Left forelimb (tissue), 1 donor: ENCODE measurements at places on chromosomes 16 and 17.

DNA sequence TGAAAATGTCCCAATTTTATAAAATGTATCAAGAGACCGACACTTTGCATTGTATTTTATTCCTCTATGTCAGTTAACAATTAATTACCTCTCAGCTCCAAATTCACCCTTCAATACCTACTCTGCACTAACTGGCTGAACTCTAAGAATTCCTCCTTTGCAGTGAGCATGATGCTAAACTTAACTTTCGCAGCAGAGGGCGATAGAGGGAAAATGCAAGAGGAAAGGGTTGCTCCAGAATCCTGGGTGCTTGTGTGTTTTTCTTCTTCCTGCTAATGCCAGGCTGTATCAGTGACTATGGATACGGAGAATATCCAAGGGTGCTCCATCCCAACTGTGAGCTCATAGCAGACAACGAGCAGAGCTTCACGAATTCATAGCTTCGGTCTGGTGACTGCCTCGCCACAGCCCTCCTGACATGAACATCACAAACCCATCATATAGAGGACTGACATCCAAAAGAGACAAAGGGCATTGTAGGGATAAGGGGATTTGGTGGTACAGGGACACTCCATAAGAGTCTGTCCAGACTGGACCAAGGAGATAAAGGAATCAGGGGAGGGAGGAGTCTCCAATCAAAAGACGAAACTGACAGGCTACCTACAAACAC, 172.9 kb downstream of the STX8 start:
- no peak for DNase-seq

DNA sequence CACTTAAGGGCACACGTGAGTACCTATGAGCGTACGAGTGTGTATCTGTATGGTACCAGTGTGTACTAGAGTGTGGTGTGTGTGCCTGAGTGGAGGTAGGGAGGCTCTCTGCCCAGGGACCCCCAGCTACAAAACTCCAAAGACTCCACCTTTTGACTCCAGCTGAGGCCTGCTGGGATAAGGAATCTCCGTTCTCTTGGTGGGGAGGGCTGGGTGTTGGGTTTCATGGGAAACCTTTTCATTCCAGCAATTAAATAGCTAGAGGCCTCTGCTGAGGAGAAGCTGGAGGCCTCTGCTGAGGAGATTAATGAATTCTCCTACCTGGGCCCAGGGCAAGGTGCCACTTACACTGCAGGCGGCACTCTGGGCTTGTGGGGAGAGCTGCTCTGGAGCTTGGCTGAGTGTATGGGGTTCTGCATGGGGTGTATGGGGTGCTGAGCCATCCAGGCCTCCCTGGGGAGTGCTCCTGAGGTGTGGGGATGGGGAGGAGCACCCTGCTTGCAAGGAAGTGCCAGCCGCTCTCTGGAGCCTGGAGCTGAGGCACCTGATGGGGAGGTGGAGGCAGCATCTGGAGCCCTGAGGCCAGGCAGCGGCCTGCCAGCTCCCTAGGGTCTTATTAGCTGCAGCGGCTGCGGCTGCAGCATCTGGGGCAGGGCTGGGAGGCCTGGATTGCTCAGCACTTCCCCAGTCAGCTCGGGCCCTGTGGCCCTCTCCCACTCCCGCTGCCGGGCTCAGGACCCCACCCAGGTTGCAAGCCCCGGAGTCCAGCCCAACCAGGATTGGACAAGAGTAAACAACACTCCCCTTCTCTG, 4.6 kb downstream of the ANKRD13B start:
- no peak for DNase-seq

GRCh38 chr17:16377941-16378341, 3.0 kb upstream of the UBB start:
- DNase-seq, result no peak

DNA sequence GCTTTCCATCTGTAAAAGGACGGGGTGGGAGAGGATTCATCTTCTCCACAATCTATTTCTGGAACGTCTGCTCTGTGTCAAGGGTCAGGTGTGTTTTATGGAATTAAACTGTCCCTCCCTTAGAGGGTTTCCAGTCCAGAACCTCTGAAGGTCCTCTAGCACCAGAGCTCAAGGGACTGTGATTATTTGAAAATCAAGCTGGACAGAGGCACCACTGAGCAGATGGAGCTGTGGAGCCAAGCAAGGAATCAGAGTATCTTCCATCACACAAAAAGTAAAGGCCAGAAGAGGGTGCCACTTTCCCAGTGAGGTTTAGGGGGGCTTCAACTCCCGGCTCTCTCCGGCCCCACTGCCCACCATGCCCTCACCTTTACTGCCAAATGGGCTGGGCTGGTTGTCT, 6.8 kb downstream of the CACNG5 start:
- no peak for DNase-seq

GRCh38 chr17:27354491-27355081, 60.7 kb downstream of the WSB1 start:
- no peak for DNase-seq

DNA sequence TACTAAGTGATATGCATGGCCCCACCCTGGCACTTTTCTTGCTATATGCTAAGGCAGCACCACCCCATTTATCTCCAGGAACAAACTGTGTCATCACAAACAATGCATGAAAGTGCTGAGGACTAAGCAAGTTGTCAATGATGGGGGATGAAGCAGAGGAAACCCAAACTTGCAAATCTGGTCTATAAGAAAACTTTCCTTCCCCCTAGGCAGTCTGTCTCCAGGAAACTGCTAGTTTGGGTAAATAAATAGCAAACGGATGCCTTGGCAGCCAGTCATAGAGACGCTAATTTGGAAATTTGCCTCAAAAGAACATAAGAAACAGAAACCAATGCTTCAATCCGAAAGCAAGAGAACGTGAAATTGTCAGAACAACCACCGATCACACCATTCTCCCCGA, 5.6 kb upstream of the HSBP1 start:
- no peak for DNase-seq

GRCh38 chr16:67393111-67393787, at the start of gene TPPP3:
TPPP3 (minus strand) TSS chr16:67393498; CDS start chr16:67391111, 2,387 bp downstream.
- peak; percentile 92 for DNase-seq

DNA sequence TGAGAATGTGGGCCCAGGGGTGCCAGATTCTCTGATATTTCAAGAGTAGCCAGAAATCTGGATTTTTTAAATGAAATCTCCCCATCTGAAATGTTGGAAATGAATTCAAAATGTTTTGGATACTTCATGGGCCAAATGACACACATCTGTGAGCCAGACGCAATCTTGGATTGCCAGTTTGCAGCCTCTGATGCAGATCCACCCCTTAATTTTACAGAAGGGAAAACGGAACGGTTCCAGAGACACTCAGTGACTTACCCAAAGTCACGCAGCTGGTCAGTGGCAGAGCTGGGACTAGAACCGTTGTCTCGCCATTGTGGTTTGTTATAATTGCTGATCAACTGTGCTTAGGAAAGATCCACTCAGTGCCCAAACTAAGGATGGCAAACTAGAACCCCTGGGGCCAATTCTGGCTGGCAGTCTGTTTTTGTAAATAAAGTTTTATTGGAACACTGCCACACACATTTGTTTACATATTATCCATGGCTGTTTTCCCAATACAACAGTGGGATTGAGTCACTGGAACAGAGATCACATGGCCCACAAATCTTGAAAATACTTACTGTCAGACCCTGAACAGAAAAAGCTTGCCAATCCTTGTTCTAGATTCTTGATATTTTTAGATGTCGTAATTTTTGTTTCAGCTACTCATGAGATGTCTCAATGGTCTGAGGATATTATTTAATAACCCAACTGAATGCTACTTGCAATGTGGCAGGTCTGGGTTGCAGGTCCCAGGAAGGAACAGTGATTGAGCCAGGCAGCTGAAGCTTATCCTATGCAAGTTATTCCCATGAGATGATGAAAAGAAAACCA, 143.8 kb downstream of the AXIN2 start:
- DNase-seq, result no peak

DNA sequence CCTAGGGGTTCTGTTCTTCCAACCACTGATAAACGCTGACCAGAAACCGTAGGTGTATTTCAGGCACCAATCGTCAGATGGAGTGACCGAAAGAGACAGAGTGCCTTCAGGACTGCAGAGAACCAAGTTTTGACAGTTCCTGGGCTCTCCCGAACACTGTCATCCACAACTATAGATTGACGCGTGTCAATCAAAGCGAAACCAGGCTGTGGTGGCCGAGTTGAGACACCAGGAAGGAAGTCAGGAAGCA, 11.9 kb upstream of the AURKB start:
- no peak for DNase-seq

- no peak for DNase-seq
Observed at GRCh38 chr17:50451943-50452629, 16.6 kb downstream of the CHAD start.

GRCh38 chr17:78878871-78879527, 24.0 kb downstream of the CEP295NL start:
- no peak for DNase-seq

DNA sequence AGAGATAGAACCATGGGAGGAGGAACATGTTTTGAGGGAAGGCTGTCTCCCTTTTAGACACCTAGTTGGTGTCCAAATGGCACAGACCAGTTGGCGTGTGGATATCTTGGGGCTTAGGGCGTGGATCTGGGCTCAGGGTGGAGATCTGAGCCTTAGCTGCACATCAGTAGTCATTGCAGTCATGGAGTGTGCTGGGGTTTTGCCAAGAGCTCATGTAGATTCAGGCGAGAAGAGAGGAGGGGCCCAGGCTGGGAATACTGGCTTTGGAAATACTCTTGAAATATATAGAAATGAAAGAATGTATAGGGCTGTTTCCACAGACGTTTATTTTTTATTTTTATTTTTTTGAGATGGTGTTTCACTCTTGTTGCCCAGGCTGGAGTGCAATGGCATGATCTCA, 92.0 kb downstream of the PRKCB start:
- DNase-seq, result no peak

- no peak for DNase-seq
Observed at GRCh38 chr17:74584292-74585060, 7.6 kb downstream of the CD300LD start.

GRCh38 chr16:16001596-16002255, 52.3 kb downstream of the ABCC1 start:
- no peak for DNase-seq

DNA sequence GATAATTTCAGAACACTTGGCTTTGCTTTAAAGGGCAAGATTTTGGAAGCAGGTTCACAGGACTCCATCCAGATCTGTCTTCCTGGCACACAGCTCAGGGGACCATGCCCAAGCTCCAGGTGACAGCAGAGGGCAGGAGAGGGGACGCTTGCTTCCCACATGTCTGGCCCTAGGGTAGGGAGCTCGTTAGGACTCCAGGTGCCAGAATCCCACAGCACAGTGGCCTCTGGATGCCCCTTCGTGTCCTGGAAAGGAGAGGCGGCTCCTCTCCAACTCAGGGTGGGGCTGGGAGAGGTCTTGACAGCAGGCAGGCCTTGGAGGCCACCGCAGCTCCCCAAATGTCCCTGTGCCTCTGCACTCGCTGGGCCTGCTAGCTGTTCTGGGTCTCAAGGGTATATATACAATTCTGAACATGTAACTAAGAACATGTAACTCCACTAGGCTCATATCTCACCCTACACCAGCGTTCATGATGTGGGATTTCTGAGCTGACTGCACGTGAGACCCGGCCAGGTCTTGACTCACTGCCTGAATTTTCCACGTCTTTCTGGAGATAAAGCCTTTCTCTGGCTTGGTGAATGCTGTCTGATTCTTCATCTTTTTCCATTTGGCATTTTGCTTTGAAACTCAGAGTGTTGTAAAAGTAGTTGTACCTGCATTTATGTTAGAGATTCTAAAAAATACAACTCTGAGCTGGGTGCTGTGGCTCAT, 52.8 kb downstream of the MARCHF10 start:
- no peak for DNase-seq

GRCh38 chr16:88536971-88537751, 33.0 kb upstream of the ZC3H18 start:
- no peak for DNase-seq

- DNase-seq, result no peak
Observed at GRCh38 chr16:21162661-21163151, 4.2 kb downstream of the LDAF1 start.

DNA sequence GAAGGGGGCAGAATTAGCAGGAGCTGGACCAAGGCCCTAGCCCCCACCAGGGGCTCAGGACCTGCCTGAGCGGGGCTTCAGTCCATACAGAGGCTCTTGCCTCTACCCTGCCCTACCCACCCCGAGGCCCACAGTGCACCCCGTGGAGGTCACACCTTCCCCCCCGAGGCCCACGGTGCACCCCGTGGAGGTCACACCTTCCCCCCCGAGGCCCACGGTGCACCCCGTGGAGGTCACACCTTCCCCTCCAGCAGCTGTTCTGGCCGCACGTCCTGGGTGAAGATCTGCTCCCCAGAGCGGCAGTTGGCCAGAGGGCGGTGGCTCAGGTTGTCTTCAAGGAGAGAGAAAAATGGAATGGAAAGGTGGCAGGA, 11.4 kb downstream of the CASKIN2 start:
- no peak for DNase-seq

DNA sequence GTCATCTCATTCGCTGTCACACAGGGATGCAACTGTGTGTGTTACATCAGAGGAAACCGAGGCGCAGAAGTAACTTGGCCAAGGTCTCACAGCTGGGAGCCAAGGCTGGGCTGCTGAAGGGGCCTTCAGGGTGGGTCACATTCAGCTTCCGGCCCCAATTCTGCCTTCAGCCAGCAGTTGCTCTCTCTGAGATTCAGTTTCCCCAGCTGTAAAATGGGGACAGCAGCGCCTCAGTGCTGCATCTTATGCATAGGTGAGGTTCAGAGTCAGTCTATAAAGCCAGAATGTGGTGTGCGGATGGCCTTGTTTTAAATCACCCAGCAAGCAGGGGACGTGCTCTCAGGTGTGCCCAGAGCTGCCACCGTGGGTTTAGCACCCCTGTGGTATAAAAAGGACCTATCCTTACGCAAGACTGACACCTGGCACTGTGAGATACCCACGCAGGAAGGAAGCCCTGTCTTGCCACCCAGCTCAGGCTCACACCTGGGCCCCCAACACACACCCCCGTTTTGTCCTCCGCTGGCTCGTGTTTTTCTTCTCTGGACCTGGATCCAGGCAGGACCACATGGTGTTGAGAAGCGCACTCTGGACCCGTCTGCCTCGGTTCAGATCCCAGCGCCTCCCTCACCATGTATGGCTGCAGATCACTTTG, 94.6 kb upstream of the GSE1 start:
- DNase-seq, result no peak

- DNase-seq, result no peak
Observed at GRCh38 chr17:62750631-62751051, 57.5 kb downstream of the MARCHF10 start.

DNA sequence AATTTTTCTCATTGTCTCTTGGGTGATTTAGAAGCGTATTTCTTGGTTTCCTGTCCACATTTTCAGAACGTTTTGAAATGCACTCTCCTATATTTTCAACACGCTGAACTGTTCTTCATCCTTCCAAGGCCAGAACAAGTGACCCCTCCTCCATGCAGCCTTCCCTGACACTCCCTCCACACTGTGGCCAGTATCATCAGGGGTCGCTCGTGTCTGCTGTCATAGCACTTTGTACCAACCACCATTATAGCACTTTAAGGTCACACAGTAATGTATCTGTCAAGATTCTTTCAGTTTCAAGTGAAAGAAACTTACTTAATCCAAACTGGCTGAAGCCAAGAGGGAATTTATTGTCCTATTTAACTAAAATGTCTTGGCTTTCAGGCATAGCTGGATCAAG, 17.5 kb upstream of the IL21R start:
- DNase-seq, result no peak
